Activated T-helper 17 cell treated with anti-CD3 and anti-CD28 coated beads, Interleukin-2, amount 50 U/mL, for 72 hours (primary cell): ENCODE measurements at places on chromosomes 2 and 18. TPM values are rescaled to one million over a fixed set of nuclear protein-coding genes. Genes with fewer than 3 reads are reported as not detected.

C1QL2 gene
- not detected for total RNA-seq

REV1 gene
- total RNA-seq = 40.1 TPM

ASB1 gene
- total RNA-seq = 34.0 TPM

PTH2R gene
- not detected for total RNA-seq

SCYGR4 gene
- not detected for total RNA-seq

RGPD4 gene
- total RNA-seq = not detected

PDE1A gene
- not detected for total RNA-seq

CXCR1 gene
- not detected for total RNA-seq

NPC1 gene
- total RNA-seq = 39.6 TPM

PLCL1 gene
- total RNA-seq = 1.2 TPM

BOK gene
- total RNA-seq = 0.16 TPM

CDH20 gene
- total RNA-seq = not detected

IL1B gene
- total RNA-seq = 0.40 TPM

ACVR1C gene
- 1.1 TPM for total RNA-seq

CNRIP1 gene
- not detected for total RNA-seq

PRKAG3 gene
- total RNA-seq = not detected

NTSR2 gene
- total RNA-seq = not detected

GLI2 gene
- not detected for total RNA-seq

- peak; percentile 81 for ATAC-seq
These were observed 15.3 kb upstream of the LOXHD1 start for GRCh38 chr18:46672062-46672970.

GRCh38 chr2:54680397-54681041 is 42.9 kb upstream of the EML6 start:
- ATAC-seq = peak; percentile 96

DNA sequence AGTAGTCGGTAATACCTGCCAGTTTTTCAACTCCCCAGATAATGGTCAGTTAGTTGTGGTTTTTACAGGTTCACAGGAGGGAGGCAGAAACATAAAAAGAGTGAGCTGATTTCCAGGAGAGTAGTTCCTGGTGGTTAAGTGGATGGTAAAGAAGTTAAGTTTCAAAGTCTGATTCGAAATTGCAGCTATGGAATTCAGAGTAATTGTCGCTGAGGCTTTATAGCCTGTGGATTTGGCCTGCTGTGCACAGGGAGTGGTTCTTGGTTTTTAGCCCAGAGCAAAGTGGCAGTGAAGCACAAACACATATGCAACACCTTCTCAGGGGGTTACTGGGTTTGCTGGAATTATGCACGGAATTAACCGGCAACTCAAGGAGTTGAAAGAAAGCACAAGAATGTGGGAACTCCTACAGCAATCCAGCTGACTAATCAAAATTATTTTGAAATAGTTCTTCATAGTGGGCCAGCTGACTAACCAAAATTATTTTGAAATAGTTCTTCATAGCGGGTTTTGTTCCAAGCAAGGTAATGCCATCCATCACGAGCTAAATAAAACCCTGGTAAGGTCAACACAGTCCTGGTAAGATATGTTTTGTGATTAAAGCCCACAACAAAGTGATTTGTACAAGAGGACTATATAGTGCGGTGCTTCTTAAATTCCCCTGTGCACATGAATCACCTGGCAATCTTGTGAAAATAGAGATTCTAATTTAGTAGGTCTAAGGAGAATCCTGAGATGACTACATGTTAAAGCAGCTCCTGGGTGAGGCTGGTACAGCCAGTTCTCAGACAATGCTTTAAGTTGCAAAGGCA is 94.4 kb downstream of the SGPP2 start:
- ATAC-seq = peak; percentile 7

- ATAC-seq = no peak
These were observed 8.9 kb upstream of the LTBP1 start for GRCh38 chr2:32937602-32938448.

GRCh38 chr2:64906853-64907536 is 82.2 kb upstream of the SLC1A4 start:
- ATAC-seq = no peak

DNA sequence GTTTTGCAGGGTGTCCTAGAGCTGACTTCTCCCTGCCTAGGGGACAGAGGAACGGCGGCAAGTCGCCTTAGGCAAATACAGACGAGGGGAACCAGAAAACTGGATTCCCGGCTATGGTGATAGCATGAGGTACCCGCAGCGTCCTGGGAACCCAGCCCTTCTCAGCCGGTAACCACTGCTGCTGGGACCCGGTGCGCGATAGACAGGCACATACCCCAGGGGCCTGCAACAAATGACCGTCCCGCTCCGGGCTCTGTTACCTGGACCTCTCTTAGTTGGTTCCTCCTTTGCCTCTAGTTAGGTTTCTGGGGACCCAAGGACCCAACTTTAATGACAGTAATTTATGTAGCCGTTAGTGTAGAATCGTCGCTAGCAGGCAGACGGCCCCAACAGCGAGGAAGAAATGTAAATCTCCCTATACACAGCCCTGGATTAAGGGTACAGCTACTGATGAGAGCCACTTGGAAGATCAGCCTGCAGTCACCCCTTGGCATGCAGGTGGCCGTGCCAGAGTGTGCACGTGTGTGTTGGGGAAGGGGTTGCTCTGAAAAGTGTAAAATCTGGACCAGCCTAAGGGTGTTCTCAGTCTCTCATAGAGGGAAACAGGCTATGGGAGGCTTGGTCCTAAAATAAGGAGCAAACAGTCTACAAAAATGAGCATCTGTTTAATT is 819 bp upstream of the SERPINE2 start:
- ATAC-seq = peak; percentile 10

DNA sequence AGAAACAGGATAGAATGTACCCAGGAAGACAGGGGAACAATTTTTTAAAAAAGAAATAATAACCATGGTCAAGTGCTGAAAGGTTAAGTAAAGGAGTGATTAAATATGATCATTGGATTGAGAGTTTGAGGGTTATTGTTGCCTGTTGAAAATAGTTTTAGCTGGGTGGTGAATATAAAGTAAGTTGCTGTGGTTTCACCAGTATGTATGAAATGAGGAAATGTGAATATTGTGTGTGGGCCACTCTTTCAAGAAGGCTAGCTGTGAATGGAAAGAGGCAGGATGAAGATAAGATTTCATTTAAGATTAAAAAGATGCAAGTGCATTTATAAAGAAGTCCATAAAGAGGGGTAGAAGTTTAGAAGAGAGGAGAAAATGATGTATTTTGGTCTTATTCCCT is 53.8 kb downstream of the GULP1 start:
- ATAC-seq = no peak

DNA sequence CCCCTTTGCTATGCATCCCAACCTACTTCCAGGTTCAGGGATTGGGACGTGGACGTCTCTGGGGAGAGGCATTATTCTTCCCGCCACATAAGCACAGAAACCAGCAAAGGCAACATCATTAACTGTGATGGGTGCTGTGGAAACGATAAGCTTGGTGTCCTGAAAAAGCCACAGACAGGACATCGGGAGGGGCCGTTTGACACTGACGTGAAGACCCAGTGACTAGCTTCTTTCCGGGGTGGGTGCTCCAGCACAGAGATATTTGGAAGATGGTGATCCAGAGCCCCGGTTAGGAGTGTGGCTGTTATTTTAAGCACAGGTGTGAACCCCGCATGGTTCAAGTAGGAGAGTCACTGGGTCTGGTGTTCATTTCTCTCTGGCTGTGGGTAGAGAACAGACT is 163.8 kb upstream of the HDAC4 start:
- ATAC-seq = no peak

- peak; percentile 76 for ATAC-seq
These were observed 10.8 kb downstream of the SPDYA start for GRCh38 chr2:28821295-28821958.

- no peak for ATAC-seq
These were observed 712.5 kb downstream of the DCDC2C start for GRCh38 chr2:4415810-4416413.

GRCh38 chr2:69997015-69997830 is 35.8 kb upstream of the ASPRV1 start:
- peak; percentile 95 for ATAC-seq

- no peak for ATAC-seq
These were observed 157.4 kb downstream of the LTBP1 start for GRCh38 chr2:33104052-33104623.

DNA sequence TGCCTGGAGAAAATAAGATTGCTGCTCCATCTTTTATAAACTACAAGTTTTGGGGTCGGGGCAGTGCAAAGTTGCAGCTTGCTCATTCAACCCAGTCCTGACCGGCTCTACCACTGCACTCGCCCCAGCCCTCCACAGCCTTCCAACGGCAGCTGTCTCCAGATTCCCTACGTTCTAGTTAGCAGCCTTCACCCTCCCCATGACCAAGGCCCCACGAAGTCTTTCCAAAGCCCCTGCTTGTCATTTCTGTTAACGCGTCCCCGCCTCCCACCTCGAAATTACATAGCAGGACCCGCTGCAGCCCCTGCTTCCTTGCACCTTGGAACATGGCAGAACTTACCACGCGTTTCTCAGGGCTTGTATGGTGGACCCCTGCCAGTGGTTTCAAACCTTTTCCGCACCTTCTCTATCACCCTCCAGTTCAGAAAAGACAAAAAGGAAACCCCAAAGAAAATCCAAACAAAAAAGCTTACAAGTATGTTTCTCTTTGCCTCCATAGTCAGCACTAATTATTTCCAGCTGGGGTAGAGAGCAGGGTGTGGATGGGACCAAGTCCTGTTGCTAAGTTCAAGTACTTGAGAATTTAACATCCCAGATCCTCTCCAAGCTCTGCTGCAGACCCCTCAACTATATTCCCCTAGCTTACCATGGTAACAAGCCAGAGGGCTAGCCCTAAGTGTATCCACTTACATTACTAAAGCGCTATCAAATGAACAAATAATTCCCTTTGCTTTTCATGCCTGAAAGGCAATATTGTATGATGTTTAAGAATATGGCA is 161.5 kb downstream of the TGIF1 start:
- no peak for ATAC-seq

DNA sequence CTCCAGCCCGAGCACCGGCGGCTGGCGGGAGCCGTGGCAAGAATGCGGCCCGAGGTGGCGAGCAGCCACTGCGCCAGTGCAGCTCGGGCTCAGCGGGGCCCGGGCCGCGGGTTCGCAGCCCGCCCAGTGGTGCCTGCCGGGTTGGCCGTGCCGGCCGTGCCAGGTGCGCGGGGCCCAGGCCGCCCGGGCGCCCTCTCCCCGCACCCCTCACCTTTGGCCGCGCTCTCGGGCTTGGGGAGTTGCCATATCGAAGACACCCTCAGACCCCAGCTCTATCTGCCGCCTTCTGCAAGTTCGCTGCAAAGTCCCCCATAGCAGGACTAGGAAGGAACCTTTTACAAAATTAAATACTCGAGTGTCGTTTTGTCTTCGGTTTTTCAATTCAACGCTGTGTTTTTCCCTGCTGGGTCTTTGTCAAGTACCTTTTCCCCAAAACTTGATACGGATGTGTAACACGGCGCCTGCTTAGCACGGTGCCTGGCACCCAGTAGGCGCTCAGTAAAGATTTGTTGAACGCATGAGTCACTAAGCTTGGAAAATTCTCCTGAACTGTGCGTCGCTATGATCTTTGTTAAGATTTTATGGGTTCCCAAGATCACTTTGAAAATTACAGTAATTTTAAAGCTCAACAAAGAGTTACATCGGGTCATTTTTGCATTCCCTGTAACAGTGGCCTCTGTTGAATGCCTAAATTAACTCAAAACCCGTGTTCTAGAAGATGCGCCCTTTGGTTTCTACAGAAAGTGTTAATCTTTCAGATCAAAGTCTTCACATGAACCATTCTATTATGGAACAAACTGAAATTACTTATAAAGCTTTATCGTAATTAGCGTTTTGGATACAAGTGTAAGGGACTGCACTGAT is 750 bp downstream of the STRADB start:
- ATAC-seq = peak; percentile 13

- no peak for ATAC-seq
These were observed 37.7 kb upstream of the NT5C1B start for GRCh38 chr2:18626958-18627650.

- ATAC-seq = no peak
These were observed 77.4 kb downstream of the SLC39A10 start for GRCh38 chr2:195734395-195734794.

GRCh38 chr2:205775097-205775877 is 93.0 kb downstream of the NRP2 start:
- ATAC-seq = no peak

- peak; percentile 20 for ATAC-seq
These were observed 39.2 kb upstream of the IL1R2 start for GRCh38 chr2:101952551-101952950.

DNA sequence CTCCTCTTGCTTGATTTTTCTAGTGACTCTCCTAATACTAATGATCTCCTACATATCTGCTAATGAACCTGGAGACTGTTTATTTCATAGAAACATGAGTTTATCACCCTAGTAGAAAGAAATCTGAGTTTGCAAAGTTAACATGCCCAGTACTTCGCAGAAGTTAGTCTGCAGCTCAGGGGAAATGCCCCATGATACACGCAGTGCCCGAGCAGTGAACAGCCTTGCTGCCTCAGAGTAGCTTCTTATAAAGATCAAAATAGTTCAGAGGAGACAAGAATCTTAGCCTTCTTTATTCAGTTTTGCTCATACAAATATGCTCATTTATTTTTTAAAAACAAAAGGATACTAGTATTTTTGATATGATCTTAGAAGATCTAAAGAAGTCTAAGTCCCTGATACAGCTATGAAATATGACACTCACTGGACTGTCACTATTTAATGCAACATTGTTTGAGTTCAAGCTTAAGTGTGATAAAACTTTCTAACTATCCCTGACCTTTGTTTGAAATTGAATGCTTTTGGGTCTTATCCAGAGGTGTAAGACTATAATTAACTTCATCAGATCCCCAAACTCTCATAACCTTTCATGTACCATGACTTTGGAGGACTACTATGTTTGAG is 20.5 kb downstream of the FRZB start:
- ATAC-seq = no peak

GRCh38 chr2:55779459-55780421 is 86.1 kb upstream of the PNPT1 start:
- ATAC-seq = no peak

DNA sequence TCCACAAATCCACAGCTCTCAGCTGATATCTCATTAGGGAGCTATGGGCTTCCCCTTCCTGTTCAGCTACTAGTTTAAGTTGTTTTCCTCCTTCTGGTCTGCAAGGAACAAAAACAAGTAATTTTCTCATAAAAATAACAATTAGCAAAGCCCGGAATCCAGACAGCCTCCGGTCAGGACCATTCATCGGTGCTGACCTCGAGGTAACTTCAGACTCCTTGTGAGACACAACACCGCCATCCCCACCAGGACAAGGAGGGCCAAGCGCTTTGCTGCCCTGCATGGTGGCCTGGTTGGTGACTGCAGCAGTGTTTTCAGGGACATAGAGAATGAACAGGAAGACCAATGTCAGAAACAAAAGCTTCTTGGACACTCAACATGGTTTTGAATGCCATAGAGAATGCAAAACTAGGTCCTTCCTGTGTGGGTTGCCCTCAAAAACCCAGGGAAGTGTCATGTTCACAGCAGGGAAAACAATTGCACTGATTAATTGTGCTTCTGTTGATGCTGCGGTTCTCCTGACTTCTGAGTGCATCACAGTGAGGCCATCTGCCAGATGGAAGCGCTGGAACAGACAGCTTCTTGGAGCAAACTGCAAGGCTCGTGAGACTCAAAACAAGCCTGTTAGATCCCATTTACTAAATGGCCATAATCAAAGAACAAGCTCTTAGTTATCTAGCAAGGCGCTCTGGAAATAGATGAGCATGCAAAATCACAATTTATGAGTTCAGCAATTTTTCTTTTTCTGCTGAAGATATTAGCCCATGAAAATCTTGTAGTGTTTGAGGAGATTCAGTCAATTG is 77.1 kb downstream of the HS1BP3 start:
- no peak for ATAC-seq

- no peak for ATAC-seq
These were observed 726.0 kb downstream of the KCNJ3 start for GRCh38 chr2:155424518-155424917.

GRCh38 chr2:197883354-197884032 is 79.1 kb downstream of the PLCL1 start:
- ATAC-seq = no peak

- no peak for ATAC-seq
These were observed 599.9 kb upstream of the POU3F3 start for GRCh38 chr2:104254017-104254416.
